Activated T-helper 1 cell treated with Interleukin-2 at 50 U/mL for 16 hours (primary cell): ENCODE measurements at places on chromosomes 3 and 15.

DNA sequence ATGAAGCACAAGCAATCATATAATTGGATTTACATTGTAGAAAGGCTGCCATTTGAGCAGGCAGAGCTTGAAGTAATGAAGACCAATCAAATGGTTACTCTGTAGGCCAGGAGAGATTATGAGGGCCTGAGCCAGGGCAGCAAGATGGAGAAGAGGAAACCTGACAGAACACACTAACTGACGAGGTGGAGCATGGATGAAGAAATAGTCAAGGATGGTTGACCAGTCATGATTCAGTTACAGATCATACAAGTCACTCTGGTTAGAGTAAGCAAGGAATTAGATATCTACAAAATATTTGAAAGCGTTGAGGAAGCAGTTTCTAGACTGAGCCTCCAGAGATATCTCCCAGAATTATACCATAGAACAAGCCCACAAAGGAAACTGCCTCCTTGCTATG lies 101.8 kb upstream of the THSD4 start:
- DNase-seq: no peak

GRCh38 chr15:83105440-83105839 lies 2.0 kb upstream of the TM6SF1 start:
- no peak for DNase-seq

DNA sequence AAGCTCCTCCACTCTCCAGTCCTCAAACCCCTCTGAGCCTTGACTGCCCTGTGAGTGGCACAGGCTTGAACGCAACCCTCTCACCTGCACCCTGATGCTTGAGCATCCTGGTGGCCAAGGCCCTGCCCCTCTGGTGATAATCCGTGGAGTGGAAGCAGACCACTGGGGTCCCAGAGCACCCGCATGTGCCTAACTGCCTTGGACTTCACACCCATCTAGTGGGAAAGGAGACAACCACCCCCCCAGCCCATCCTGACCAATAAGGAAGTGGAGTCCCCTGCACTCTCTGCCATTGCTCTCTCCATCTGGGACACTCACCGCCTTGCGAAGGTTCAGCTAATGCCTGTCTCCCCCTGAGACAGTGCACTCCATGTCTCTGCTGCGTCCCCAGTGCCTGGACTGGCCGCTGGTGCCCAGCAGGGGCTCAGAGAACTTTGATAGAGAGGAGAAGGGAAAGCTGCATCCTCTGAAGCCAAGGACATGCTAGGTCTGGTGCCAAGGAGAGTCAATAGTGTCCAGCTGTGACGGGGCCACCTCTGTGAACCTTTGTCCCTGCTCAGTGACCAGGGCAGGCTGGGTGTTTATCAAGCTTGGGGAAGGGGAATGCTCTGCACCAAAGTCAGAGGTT lies 3.4 kb downstream of the KLF15 start:
- no peak for DNase-seq

DNA sequence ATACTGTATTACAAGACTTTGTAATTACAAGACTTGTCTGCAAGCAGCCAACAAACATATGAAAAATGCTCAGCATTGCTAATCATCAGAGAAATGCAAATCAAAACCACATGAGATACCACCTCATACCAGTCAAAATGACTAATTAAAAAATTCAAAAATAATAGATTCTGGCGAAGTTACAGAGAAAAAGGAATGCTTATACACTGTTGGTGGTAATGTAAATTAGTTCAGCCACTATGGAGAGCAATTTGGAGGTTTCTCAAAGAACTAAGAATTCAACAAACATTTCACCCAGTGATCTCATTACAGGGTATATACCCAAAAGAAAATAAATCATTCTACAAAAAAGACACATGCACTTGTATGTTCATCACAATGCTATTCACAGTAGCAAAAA lies 617.5 kb upstream of the CCDC54 start:
- no peak for DNase-seq

GRCh38 chr3:13022348-13023234 lies 50.6 kb downstream of the IQSEC1 start:
- DNase-seq: no peak

DNA sequence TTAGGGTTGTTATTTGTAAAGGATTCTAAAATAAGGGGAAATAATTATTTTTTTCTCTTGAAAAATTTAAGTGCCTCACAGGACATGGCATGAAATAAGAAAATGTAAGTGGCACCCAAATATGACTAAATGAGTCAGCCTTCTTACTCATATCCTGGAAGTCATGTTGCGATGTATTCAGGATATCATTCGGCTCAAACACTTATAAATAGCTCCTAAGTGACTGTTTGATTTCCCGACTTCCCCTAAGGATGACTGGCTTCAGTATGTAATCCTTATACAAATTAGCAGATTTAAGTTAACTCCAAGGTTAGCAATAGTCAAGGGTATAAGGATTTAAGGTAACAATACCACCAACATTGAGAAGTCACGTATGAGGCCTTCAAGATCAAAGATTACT lies 57.3 kb upstream of the OSTN start:
- DNase-seq: no peak

- no peak for DNase-seq
Measured at GRCh38 chr3:66018057-66019033, 20.4 kb downstream of the MAGI1 start.

DNA sequence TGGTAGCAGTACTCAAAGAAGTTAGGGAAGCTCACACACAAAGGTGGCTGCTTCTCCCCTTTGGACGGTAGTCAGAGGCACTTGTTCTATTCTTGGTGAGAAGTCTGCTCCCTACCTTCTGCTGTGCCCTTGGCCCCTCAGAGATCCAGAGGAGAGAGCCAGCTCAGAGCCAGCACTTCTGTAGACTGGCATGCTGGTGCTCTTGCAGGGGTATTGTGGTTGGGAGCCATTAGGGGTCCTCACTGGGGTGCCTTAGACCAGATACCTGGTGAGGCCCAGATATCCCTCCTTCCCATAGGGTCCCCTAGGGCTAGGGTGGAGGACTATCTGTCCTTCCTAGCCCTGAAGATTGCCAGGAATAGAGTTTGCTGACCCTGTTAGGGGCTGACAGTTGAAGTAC lies 140.6 kb downstream of the EEFSEC start:
- DNase-seq: no peak

DNA sequence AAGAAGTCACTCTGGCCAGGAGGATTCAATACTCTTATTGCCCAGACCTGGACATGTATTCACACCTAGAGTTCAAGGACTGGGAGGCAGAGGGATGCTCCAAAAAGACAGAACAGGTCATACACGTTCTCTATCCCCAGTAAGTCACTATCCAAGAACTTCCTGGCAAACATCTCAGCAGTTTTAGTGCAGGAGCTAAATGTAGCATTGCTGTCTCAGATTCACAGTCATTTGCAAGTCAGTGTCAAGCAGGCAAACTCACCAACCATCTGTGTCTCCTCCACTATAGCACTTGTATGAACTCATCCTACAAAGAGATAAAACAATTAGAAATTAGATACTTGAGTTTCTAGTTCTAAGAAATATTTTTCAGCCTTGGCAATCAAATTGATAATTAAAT lies 38.4 kb downstream of the ABHD17C start:
- no peak for DNase-seq

DNA sequence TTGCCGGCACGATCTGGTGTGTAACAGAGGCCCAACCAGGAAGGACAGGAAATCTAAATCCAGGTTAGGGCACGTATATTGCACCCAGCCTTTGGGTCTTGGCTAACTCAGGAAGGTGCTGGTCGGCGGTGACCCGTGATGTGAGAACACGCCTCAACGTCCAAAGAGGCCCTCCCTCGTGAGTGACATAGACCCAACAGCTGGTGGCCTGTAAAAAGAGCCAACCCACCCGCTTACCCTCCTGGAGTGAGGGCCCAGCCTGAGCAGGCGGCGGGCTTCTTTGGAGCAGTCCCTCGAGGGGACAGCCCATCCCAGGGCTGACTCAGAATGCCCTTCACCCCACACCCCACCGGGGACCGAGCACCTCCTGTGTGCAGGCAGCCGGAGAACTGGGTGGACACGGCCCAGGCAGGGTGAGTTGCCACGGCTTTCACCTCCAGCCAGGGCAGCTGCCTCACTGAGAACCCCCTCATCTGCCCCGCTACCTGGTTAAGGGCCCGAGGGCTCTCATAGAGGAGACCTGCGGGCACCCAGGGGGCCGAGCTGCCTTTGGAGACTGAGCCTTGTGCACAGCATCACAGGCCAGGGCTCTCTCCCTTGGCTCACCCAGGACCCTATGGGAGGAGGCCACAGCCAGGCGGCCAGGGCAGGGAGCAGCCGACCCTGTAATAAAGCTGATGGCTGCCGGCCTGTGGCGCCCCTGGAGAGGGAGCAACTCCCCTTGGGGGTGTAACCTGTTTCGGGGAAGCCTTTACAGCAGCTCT lies 41.8 kb downstream of the ZNF710 start:
- DNase-seq: no peak

GRCh38 chr3:30500666-30501399 lies 105.6 kb upstream of the TGFBR2 start:
- no peak for DNase-seq

- no peak for DNase-seq
Measured at GRCh38 chr3:21330293-21330692, 420.7 kb downstream of the ZNF385D start.

GRCh38 chr15:48343865-48344264 lies 12.6 kb downstream of the DUT start:
- DNase-seq: no peak

DNA sequence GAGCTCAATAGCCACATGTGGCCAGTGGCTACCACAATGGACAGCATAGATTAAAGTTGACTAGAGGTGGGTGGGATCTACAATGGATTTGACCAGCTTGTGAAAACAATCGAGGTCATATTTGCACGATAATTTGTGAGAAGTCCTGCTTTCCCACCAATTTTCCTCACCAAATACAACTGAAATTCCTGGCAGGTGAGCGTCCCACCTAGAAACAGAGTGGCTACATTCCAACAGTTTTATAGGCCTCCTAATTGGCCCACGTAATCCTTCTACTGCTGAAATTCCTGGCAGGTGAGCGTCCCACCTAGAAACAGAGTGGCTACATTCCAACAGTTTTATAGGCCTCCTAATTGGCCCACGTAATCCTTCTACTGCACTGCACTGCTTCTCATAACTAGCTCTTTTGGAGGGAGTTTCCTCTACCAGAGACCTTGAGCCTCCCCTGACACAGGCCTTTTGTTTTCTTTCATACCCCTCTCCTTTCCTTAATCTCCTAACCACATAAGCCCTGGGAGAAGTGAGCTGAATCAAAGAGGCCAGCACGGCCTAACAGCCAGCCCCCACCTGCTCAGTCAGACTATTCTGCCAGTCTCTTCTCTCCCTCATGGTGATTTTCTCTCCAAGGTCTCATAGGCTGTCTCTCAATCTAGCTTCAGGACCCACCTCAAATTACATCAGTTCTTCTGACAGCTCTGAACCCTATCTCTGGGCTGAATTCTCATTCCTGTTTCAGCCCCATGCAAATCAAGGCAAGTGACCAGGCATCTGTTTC lies 80.2 kb downstream of the BFSP2 start:
- DNase-seq: no peak

GRCh38 chr3:119401069-119401468 lies 62.3 kb downstream of the TMEM39A start:
- DNase-seq: no peak

- no peak for DNase-seq
Measured at GRCh38 chr3:53169045-53169831, 8.2 kb downstream of the PRKCD start.

GRCh38 chr3:105812194-105812586 lies 56.6 kb downstream of the CBLB start:
- DNase-seq: no peak

GRCh38 chr3:66602691-66603090 lies 101.9 kb upstream of the LRIG1 start:
- DNase-seq: no peak

GRCh38 chr3:51967384-51968169 lies at the start of gene PCBP4:
TSS of gene PCBP4 (minus strand) at chr3:51967454. CDS start at chr3:51961240, 6,214 bp downstream.
- DNase-seq: peak; percentile 30

- DNase-seq: no peak
Measured at GRCh38 chr15:55917881-55918296, 75.5 kb downstream of the NEDD4 start.

DNA sequence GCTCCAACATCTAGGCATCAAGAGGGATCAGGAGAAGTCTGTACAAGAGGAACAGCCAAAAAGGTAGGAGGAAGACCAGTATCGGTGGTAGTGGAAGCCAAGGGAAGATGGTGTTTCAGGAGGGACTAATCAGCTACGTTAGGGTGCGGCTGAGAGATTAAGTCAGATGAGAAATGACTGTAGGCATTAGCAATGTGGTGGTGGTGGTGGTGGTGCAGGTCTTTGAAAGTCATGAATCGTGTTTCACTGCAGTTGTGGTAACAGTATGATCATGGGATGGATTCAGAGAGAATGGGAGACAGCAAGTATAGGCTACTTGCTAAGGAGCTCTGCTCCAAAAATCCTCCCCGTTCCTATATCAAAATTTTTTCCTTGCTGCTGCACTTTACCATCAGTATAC lies 35.5 kb downstream of the ASTE1 start:
- no peak for DNase-seq

DNA sequence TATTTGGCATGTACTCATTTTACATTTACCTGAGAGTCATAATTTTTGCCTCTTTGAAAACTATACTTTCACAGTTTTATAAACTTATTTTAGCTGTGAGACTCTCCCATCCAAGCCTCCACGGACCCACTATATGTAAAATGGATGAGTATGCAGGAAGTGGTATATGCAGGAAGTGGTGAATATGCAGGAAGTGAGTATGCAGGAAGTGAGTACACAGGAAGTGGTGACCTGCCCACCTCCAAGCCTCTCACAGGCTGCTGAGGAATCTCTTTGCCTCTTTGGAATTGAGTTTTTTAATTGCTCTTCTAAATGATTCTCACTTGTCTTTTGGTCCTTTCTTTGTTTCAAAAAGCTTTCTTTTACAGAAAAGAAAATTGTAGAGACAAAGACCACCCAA lies 85.2 kb downstream of the KBTBD8 start:
- DNase-seq: peak; percentile 3

DNA sequence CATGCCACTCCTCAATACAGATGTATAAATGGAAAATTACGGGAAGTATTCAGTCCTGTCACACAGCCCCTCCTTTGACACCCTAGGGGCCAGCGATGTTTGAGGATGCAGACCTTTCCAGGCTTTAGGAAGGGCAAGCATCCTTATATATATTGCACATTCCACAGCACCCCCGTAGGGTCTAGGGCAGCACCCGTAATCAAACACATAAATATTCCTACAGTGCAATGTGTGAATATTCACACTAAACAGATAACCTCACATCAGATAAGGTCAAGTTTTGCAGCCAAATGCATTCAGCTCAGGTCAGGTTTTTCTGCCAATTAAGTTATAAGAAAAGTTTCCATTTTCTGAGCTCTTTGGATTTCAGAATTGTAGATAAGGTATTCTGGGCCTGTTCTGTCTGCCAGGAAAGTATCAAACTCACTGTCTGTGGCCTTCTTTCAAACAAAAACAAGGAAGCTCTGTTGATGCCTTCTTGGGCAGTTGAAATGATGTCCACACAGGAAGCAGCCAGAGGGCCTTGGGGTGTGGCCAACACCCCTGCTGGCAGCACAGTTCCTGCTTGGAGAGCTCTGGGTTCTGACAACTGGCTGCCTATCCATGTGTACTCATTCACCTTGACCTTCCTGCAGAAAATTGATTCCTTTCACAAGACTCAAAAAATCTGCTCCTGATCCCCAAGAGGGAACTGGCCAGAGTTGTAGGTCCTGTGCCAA lies 427.0 kb downstream of the NTRK3 start:
- no peak for DNase-seq
